ENCODE measurements at places on chromosomes 7 and 10.
A peak's percentile ranks its signal among the peaks of the same experiment; 100 is the strongest.

GRCh38 chr7:27375958-27376357 is 133.4 kb downstream of the EVX1 start:
- DNase-seq, result no peak

DNA sequence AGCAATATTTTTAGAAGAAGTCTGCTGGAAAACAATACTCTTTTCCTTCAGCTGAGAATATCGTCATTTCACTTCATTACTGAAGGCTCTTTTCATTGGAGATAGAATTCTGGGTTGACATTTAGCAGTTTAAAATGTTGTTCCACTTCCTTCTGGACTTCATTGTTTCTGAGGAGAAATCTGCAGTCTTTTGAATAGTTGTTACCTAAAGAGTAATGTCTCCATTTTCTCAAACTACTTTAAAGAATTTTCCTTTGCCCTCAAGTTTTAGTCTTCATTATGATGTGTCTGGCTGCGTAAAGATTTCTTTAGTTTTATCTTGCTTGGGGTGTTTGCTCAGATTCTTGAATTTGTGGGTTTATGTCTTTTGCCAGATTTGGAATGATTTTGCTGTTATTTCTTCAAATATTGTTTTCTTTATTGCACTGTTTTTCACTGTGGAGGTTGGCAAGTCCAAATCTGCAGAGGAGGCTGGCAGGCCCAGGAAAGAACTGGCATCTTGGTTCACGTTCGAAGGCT is 136.3 kb downstream of the DNAJB6 start:
- no peak for DNase-seq

GRCh38 chr10:18658271-18659124 is 733 bp upstream of the ARL5B start:
- DNase-seq, result peak; percentile 7

GRCh38 chr7:21911341-21911875 is 34.3 kb downstream of the CDCA7L start:
- DNase-seq, result no peak

GRCh38 chr7:135480966-135481597 is 28.8 kb downstream of the CNOT4 start:
- DNase-seq, result no peak

DNA sequence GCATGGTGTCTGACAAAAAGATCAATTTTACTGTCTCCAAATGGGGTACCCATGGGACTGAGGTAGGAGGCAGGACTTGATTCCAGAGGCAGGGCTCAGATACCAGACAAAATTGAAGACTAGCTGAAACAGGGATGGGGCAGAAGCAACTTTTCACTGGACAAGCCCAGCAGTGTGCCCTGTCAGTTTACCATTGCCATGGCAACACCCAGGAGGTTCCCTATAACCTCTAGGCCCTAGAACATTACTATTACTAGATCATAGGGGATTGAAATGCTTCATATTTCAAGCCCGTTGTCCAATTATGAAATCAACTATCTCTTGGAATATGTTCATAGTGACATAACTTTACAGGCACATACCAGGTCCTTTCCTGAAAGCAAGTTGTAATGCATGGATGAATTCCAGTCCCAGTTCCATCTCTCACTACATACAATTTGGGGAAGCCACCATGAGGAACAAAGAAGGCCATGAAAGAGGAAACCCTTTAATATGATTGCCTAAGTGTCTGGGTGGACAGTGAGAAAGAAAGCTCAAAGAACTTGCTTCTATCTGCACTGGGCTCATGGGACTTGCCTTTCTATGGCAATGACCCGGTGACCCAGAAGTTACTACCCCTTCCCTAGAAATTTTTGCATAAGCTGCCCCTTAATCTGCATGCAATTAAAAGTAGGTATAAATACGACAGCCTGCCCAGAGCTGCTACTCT is 557.9 kb downstream of the KCNMA1 start:
- no peak for DNase-seq

Measured in activated CD4-positive, alpha-beta T cell treated with anti-CD3 and anti-CD28 coated beads, Interleukin-2, amount 50 U/mL, for 48 hours (primary cell).